ENCODE measurements at places on chromosomes 13 and 19. TPM values are rescaled to one million over a fixed set of nuclear protein-coding genes. Genes with fewer than 3 reads are reported as not detected.

DNA sequence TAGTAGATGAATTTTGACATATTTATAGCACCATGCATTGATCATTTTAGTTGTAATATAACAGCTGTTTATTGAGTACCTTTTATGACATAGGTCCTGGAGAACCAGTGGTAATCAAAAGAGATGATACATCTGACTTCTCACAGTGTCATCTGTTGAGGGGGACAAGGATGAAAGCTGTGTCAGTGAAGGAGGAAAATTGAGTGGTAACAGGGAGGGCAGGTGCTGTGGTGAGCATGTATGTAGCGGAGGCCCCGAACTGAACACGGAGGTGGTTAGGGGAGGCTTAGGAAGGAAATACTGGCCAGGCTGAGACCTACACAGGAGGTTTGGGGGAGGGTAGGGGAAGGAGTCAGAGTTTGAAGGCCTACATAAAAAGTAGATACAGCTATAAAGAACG, 199.7 kb downstream of the GGACT start:
- H3K27ac ChIP-seq = no peak overlapping the region
- H3K36me3 ChIP-seq = peaks cover 3% of the 10 kb centered on the region
- H3K4me3 ChIP-seq = no peak overlapping the region
- H3K4me1 ChIP-seq = peaks cover 20% of the 10 kb centered on the region
- no peaks in the 10 kb centered on the region for H3K27me3 ChIP-seq
- DNase-seq = no peak

DNA sequence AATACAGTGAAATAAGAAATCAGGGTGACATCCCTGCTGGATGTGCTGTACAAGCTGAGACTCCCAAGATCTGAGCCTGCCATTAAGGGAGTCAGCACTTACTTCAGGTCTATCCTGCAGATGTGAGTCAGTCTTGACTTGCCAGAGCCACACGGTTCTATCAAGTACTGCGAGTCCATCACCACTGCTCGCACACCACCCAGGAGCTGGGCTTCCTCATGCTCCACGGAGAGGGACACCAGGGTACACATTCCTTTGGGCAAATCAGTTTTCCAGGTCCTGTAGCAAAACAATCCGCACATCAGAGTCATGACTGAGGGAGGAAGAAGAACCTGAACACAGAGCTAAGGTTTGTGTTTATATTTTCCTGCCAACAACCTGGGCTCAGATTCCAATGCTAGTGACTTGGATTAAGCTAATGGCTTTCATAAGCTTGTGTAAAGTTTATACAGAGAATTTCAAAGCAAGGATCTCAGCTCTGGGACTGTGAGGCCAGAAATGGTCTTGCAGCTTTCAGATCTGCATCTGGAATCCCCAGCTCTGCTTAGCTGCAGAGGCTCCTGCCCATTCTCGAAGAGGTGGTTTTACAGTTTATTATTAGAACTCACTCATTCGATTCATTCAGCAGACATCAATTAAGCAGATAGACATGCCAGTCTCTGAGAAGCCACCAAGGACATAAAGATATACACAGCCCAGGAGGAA, 90.6 kb downstream of the KL start:
- no peaks in the 10 kb centered on the region for H3K27me3 ChIP-seq
- peaks cover 30% of the 10 kb centered on the region for H3K36me3 ChIP-seq
- DNase-seq = no peak
- H3K4me3 ChIP-seq = no peak overlapping the region
- H3K27ac ChIP-seq = no peak overlapping the region

DNA sequence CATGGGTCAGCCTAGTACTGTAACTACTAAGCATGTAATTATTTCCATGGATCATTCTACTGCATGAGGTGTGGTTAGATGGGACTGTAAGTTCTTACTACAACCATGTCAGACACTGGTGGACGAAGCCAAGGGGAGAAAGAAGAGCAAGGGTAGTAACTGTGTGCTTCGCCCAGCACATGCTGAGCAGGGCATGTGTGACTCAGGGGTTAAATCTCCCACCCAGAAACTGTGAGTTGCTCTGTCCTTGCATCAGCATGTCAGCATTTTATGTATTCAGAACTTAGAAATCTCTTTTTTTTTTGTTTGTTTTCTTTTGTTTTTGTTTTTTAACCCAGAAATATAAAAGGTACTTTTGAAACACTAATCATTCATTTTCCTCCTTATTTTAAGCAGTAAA, 436.6 kb upstream of the KLF12 start:
- no peak overlapping the region for H3K27ac ChIP-seq
- no peaks in the 10 kb centered on the region for H3K27me3 ChIP-seq
- DNase-seq = no peak
- H3K4me3 ChIP-seq = no peak overlapping the region

DNA sequence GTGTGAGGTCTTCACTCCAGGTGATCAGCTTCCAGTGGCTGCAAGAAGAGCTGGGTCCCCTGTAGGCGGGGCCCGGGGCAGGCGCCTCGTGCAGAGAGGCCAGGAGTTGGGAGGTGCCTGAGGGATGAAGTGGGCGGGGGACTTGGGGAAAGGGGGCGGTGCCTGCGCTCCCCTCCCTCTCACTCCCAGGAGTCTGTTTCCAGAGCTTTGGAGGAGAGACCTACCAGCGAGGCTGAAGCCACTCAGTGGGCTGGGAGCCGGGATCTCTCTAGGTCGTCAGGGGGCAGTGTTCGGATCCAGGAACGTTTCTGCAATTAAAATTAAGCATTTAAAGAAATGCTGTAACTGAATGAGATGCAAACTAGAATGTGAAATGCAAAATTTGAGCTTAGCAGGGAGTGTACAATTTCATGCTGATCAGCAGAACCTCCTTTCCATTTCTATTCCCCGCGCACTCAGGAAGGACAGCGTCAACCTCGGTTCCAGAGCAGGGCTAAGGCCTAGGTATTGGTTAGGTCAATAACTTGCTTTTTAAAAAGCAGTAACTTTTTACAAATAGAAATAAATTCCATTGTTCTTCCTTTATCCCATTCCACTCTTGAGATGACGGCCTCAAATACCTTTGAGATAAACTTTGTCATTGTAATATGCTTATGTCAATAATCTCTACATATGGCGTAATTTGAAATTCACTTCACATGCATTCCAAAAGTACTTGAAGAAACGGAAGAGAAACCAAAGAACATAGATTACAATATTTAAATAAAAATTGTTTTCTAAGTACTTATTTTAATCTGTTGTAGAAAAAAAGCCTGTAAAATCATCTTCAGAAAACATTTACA, 11.6 kb downstream of the ZNF160 start:
- H3K4me1 ChIP-seq = peaks cover 7% of the 10 kb centered on the region
- H3K27ac ChIP-seq = no peak overlapping the region
- no peak for DNase-seq
- H3K36me3 ChIP-seq = peaks cover 12% of the 10 kb centered on the region

GRCh38 chr19:39037194-39037593, 4.8 kb upstream of the FBXO27 start:
- H3K4me3 ChIP-seq = no peak overlapping the region
- no peak for DNase-seq
- H3K27ac ChIP-seq = no peak overlapping the region
- no peaks in the 10 kb centered on the region for H3K36me3 ChIP-seq
- peaks cover 3% of the 10 kb centered on the region for H3K4me1 ChIP-seq
- H3K27me3 ChIP-seq = peaks cover 47% of the 10 kb centered on the region

- no peak overlapping the region for H3K27ac ChIP-seq
- no peaks in the 10 kb centered on the region for H3K36me3 ChIP-seq
- H3K27me3 ChIP-seq = peaks cover 14% of the 10 kb centered on the region
Observed at GRCh38 chr13:112952759-112953551, 16.1 kb upstream of the MCF2L start.

DNA sequence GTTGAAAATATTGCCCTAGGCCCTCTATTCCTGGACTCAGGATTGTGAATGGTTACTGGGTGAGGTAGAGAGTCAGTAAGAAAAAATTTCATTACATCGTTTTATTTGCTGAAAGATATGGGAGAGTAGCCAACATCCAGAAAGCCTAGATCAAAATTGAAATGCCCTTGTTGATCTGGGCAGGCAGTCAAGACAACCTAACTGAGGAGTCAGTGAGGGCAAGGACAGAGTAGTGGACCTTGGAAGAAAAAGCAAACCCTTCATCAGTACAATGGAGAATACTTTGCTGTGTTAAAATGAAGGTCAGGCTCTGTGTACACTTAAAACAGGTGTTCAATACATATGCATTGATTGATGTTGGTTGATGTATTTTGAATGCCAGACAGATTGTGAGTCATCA, 576.7 kb downstream of the OLFM4 start:
- no peaks in the 10 kb centered on the region for H3K27me3 ChIP-seq
- DNase-seq = no peak
- H3K4me1 ChIP-seq = no peaks in the 10 kb centered on the region
- no peak overlapping the region for H3K27ac ChIP-seq
- H3K4me3 ChIP-seq = no peak overlapping the region

- H3K27me3 ChIP-seq = no peaks in the 10 kb centered on the region
- H3K27ac ChIP-seq = no peak overlapping the region
- DNase-seq = peak; percentile 44
- H3K4me1 ChIP-seq = peaks cover 13% of the 10 kb centered on the region
- H3K4me3 ChIP-seq = no peak overlapping the region
Observed at GRCh38 chr19:48190288-48190884, 19.9 kb downstream of the ZSWIM9 start.

GRCh38 chr19:58500242-58500641, 11.6 kb downstream of the SLC27A5 start:
- H3K27me3 ChIP-seq = no peaks in the 10 kb centered on the region
- peaks cover 6% of the 10 kb centered on the region for H3K36me3 ChIP-seq
- peaks cover 19% of the 10 kb centered on the region for H3K4me1 ChIP-seq
- no peak for DNase-seq
- no peak overlapping the region for H3K4me3 ChIP-seq

- H3K4me1 ChIP-seq = peaks cover 20% of the 10 kb centered on the region
- H3K36me3 ChIP-seq = peaks cover 3% of the 10 kb centered on the region
- H3K4me3 ChIP-seq = no peak overlapping the region
- peaks cover 44% of the 10 kb centered on the region for H3K27me3 ChIP-seq
Observed at GRCh38 chr13:114229506-114229905, 5.2 kb upstream of the CDC16 start.

DNA sequence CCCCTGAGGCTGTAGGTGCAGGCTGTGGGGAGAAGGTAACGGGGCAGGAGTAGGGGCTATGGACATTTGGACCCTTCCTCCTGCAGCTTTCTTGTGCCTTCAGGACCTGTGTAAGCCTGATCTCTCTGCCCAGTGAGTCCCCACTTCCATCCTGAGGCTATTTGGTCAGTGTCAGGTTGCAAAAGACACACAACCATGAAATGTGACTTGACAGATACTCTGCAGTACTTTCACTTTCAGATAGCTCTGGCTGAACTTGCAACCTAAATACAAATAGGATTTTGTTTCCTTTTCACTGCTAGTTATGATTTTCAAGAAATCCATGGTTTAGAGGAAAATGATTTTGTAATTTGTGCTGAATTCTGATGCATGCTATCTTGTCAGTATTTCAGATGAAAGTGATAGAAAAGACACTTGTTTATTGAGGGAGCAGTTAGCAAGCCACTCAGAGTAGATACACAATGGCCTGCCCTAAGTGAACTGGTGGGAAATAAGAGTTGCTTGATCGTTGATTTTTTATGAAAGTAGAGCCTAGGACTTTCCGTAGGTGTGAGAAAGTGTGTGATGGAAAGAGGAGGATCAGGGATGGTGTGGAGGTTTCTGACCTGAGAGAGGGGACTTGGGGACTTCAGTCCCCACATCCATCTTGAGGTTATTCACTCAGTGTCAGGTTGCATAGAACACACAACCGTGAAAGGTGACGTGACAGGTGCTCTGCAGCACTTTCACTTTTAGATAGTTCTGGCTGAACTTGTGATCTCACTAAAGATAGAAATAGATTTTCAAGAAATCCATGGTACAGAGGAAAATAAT, 18.1 kb upstream of the EID2 start:
- H3K36me3 ChIP-seq = no peaks in the 10 kb centered on the region
- H3K27ac ChIP-seq = no peak overlapping the region
- peaks cover 4% of the 10 kb centered on the region for H3K4me1 ChIP-seq
- no peak for DNase-seq
- H3K4me3 ChIP-seq = no peak overlapping the region
- peaks cover 84% of the 10 kb centered on the region for H3K27me3 ChIP-seq

- no peak for DNase-seq
- H3K4me1 ChIP-seq = no peaks in the 10 kb centered on the region
- H3K27ac ChIP-seq = no peak overlapping the region
- H3K36me3 ChIP-seq = no peaks in the 10 kb centered on the region
Observed at GRCh38 chr19:13483215-13483614, 23.1 kb downstream of the CACNA1A start.

ZNF578 gene
- total RNA-seq = 0.86 TPM

DNA sequence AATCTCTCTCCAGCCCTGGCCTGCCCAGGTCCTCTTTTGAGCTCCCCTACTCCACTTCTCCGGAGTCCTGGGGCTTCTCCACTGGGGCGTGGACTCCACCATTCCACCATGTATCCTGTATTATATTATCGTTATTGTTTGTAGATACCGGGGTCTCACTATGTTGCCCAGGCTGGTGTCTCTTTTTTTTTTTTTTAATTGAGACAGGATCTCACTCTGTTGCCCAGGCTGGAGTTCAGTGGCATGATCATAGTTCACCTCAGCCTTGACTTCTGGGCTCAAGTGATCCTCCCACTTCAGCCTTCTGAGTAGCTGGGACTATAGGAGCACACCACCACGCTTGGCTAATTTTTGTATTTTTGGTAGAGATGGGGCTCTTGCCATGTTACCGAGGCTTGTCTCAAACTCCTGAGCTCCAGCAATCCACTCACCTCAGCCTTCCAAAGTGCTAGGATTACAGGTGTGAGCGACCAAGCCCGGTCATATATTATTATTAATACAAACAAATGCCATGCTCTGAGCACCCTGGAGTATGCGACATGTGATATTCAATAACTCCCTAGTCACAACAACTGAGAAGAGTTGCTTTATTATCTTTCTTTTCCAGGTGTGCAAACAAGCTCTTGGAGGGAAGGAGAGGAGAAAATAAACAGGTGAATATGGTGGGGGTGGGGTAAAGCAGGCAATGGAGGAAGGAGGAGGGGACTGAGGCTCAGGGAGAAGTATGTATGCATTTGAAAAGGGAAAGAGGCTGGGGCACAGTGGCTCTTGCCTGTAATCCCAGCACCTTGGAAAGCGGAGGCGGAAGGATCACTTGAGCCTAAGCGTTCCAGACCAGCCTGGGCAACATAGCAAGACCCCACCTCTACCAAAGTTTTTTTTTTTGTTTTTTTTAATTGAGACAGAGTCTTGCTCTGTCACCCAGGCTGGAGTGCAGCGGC, 2.8 kb upstream of the CERS4 start:
- DNase-seq = no peak
- peak overlapping the region; percentile 62 for H3K4me3 ChIP-seq
- H3K27ac ChIP-seq = no peak overlapping the region
- H3K4me1 ChIP-seq = peaks cover 26% of the 10 kb centered on the region

DNA sequence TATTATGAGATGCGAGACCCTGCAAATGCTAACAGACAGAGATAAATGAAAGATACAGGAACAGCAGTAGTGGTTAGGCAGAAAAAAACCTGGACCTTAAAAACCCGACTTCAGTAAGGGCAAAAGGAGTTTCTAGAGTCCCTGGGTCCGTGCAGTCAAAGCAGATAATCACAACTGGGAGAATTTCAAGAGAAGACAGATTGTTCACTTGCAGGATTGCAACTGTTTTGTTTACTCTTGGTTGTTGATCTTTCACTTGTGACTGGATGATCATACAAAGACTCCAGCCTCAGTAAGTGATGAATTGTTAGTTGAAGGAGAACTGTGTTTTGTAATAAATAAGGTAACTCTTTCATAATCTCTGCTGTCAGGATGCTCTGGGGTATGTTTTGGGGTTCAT, 135.1 kb downstream of the GPC6 start:
- H3K36me3 ChIP-seq = no peaks in the 10 kb centered on the region
- H3K4me3 ChIP-seq = no peak overlapping the region
- H3K27ac ChIP-seq = no peak overlapping the region
- DNase-seq = no peak

Data from neural crest cell (in vitro differentiated cells).